Thyroid gland (tissue), 4 donors: ENCODE measurements at places on chromosomes 2 and 18. TPM values are rescaled to one million over a fixed set of nuclear protein-coding genes. Genes with fewer than 3 reads are reported as not detected.

GRCh38 chr2:145185696-145186095, 665.8 kb upstream of the ZEB2 start:
- H3K4me3 ChIP-seq, result no peak overlapping the region
- no peaks in the 10 kb centered on the region for H3K36me3 ChIP-seq
- H3K4me1 ChIP-seq, result no peaks in the 10 kb centered on the region
- no peak for DNase-seq
- no peaks in the 10 kb centered on the region for H3K27me3 ChIP-seq
- H3K27ac ChIP-seq, result no peak overlapping the region

DNA sequence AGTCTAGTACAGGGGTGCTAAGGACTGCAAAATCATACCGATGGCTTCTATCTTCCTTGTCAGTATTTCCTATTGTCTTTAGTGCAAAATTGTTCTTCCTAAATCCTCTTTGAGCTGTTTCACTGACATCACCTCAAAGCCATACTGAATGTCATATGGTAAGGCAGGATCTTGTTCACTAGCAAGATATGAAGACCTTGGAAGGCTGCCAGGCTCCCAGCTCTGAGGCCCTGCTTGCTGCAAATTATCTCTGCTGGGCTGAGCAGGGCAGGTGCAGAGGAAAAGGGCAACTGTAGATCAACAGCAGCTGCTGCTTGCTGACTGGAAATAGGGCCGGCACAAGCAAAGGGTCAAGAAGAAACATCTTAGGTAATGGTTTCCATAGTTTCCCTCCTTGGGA, 58.2 kb downstream of the PMAIP1 start:
- no peaks in the 10 kb centered on the region for H3K36me3 ChIP-seq

GRCh38 chr2:11213090-11213638, 57.9 kb downstream of the SLC66A3 start:
- no peaks in the 10 kb centered on the region for H3K4me1 ChIP-seq
- H3K36me3 ChIP-seq, result peaks cover 17% of the 10 kb centered on the region
- H3K27ac ChIP-seq, result no peak overlapping the region

GRCh38 chr2:170155022-170155722, 22.8 kb upstream of the MYO3B start:
- no peaks in the 10 kb centered on the region for H3K27me3 ChIP-seq
- no peak overlapping the region for H3K4me3 ChIP-seq
- no peak for DNase-seq
- peak overlapping the region; percentile 2 for H3K27ac ChIP-seq
- H3K4me1 ChIP-seq, result peaks cover 23% of the 10 kb centered on the region

DNA sequence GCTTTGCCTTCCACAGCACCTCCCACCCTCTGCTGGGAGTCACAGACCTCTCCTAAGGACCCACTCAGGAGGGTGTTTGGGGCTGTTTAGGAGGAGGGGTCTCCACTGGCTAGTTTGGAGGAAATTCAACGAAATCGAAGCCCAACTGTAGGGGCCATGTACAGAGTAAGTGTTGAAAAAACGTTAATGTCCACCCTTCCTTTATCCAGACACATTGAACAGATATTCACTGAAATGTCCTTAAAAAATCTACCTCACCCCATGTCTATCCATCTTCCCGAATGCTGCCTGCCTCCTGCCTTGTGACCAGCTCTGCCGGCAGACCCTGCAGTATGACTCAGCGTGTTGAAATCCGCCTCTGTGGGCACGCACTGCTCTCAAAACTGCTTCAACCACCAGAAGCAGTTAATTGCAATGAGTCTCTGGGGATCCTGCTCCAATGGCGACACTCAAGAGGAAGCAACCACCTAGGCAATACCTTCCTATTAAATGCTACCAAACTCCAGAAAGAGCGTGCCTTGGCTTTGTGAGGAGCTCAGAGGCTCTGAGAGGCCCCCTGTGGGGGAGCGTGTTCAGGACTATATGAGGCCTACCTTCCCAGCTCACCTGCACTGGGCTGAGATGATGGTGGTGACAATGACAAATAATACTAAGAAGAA, 61.4 kb upstream of the RTN4 start:
- peaks cover 4% of the 10 kb centered on the region for H3K4me1 ChIP-seq
- no peak overlapping the region for H3K4me3 ChIP-seq
- DNase-seq, result peak; percentile 32
- H3K27me3 ChIP-seq, result no peaks in the 10 kb centered on the region

- no peak overlapping the region for H3K4me3 ChIP-seq
- no peak for DNase-seq
- peaks cover 47% of the 10 kb centered on the region for H3K36me3 ChIP-seq
- no peaks in the 10 kb centered on the region for H3K27me3 ChIP-seq
- H3K27ac ChIP-seq, result no peak overlapping the region
Observed at GRCh38 chr2:169172151-169172735, 102.9 kb downstream of the DHRS9 start.

DNA sequence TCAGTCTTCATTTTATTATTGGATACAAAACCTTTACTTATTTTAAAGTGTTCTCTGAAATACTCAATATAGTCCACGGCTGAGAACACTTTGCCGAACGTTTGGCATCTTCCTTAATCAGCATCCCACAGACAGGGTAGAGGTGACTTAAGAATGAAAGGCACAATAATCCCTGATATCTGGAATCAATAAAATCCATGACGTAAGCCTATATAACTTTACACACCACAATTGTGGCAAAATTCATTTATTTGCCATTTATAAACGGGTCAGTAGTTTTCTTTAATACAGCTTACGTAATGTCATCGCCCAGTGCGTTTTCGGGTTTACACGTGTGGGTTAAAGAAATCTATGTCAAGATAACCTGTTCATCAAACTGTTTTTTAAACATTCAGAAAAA, 1.3 kb downstream of the MGAT4A start:
- no peaks in the 10 kb centered on the region for H3K36me3 ChIP-seq
- peaks cover 15% of the 10 kb centered on the region for H3K4me1 ChIP-seq
- no peak overlapping the region for H3K27ac ChIP-seq

- H3K27me3 ChIP-seq, result no peaks in the 10 kb centered on the region
- no peak for DNase-seq
- no peaks in the 10 kb centered on the region for H3K36me3 ChIP-seq
- H3K4me1 ChIP-seq, result no peaks in the 10 kb centered on the region
Observed at GRCh38 chr18:40179729-40180461, 1775.1 kb upstream of the PIK3C3 start.

- no peaks in the 10 kb centered on the region for H3K27me3 ChIP-seq
- no peak overlapping the region for H3K4me3 ChIP-seq
- DNase-seq, result no peak
- H3K36me3 ChIP-seq, result peaks cover 60% of the 10 kb centered on the region
Observed at GRCh38 chr2:127278959-127279358, 15.0 kb downstream of the ERCC3 start.

- H3K4me3 ChIP-seq, result no peak overlapping the region
- H3K27me3 ChIP-seq, result no peaks in the 10 kb centered on the region
- DNase-seq, result no peak
- H3K4me1 ChIP-seq, result no peaks in the 10 kb centered on the region
Observed at GRCh38 chr2:65161551-65162100, 31.7 kb upstream of the RAB1A start.

DNA sequence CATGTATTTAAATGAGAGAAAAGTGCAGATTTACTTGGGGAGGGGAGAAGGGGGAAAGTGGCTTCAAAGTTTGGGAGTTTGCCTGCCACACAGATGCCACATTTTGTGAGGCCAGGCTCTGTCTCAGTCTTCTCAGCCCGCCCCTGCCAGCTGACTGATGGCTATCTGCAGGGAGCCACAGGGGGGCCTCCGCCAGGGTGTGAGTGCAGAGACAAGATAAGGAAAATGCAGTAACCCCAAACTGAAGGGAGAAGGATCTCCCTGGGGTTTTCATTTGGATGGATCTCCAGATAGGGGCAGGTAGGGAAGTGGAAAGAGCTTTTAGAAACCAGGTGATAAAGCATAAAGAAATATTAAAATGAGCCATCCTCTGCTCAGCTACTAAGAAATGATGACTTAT, 128.8 kb downstream of the ZNF521 start:
- H3K4me1 ChIP-seq, result no peaks in the 10 kb centered on the region
- H3K36me3 ChIP-seq, result peaks cover 4% of the 10 kb centered on the region
- DNase-seq, result no peak
- no peak overlapping the region for H3K4me3 ChIP-seq
- no peaks in the 10 kb centered on the region for H3K27me3 ChIP-seq

DNA sequence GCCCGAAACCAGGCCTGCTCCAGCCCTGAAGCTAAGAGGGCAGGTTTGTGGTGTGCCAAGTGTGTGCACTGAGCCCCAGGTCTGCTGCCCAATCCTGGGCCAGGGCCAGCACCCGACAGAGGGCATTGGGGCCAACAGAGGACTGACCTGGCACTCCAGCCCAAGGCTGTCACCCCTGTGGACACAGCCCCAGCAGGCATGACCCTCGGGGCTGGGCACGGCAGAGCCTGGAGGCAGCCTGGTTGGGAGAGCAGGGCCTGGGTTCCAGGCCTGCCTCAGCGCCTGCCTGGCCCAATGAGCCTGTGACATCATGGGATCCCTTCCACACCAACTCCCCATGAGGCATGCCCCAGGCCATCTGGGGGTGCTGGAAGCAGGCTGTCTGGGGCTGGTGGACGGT, 10.8 kb upstream of the SNED1 start:
- H3K36me3 ChIP-seq, result no peaks in the 10 kb centered on the region
- H3K4me3 ChIP-seq, result no peak overlapping the region
- peaks cover 75% of the 10 kb centered on the region for H3K4me1 ChIP-seq
- DNase-seq, result peak; percentile 5

GRCh38 chr18:35693829-35694228, 112.3 kb downstream of the GALNT1 start:
- no peaks in the 10 kb centered on the region for H3K36me3 ChIP-seq
- DNase-seq, result no peak
- no peaks in the 10 kb centered on the region for H3K27me3 ChIP-seq
- H3K27ac ChIP-seq, result no peak overlapping the region

DNA sequence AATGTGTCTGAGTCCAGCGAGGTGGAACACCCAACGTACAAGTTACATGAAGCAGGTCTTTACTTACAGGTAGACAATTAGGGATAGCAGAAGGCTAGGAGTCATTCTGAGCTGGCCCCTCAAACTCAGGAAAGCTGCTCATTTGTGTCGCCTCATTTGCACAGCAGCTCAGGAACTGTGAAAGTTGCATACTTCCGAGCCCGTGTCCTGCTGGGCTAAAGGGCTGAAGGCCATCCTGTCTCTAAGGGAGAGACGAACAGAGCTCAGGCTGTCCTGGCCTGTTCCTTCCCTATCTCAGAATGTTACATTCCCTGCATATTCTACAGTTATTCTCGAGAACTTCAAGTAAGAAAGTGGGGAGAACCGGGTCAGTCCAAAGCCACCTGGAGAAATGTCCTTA, 99.0 kb downstream of the FAM124B start:
- no peaks in the 10 kb centered on the region for H3K27me3 ChIP-seq
- no peak for DNase-seq
- H3K27ac ChIP-seq, result no peak overlapping the region
- H3K4me1 ChIP-seq, result no peaks in the 10 kb centered on the region

DNA sequence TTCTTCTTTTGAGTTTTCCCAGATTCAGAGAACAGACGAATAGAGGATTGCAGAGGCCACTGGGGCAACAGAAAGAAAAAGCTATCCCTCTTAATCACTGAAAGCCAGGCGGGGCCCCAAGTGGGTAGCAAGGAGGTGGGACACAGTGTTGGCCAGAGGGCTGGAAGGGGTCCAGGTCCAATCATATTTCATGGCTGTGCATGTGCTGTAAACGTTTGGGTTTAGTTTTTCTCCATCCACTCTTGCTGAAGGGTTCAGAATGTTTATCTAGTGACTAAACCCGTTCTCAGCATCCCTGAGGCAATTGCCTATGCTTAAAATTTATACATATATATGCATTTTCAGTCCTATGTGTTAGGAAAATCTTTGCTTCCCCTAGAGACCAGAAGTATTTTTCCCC, 99.4 kb upstream of the EPHA4 start:
- H3K4me3 ChIP-seq, result no peak overlapping the region
- H3K27ac ChIP-seq, result no peak overlapping the region
- H3K27me3 ChIP-seq, result no peaks in the 10 kb centered on the region
- no peaks in the 10 kb centered on the region for H3K4me1 ChIP-seq

GRCh38 chr2:64939332-64939917, 49.8 kb upstream of the SLC1A4 start:
- H3K4me3 ChIP-seq, result no peak overlapping the region
- H3K27ac ChIP-seq, result no peak overlapping the region
- no peaks in the 10 kb centered on the region for H3K4me1 ChIP-seq
- DNase-seq, result no peak
- H3K36me3 ChIP-seq, result no peaks in the 10 kb centered on the region

DNA sequence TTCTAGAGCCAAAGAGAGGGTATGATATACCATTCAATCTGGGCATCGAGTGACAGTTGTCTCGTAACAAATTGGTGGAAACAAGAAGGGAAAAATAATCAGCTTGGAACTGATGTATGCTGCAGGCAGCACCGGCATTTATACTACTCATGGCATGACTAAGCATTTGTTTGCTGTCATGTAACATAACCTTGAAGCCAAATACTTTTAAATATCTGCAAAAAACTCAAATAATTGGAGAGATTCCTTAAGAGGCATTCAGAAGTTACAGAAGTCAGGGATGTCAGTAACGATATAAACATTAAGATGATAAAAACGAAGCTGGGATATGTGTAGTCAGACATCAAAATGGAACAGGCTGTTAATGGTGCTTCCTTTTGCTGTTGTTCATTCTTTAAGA, 157.3 kb upstream of the MMADHC start:
- H3K27ac ChIP-seq, result no peak overlapping the region
- H3K4me1 ChIP-seq, result no peaks in the 10 kb centered on the region

DNA sequence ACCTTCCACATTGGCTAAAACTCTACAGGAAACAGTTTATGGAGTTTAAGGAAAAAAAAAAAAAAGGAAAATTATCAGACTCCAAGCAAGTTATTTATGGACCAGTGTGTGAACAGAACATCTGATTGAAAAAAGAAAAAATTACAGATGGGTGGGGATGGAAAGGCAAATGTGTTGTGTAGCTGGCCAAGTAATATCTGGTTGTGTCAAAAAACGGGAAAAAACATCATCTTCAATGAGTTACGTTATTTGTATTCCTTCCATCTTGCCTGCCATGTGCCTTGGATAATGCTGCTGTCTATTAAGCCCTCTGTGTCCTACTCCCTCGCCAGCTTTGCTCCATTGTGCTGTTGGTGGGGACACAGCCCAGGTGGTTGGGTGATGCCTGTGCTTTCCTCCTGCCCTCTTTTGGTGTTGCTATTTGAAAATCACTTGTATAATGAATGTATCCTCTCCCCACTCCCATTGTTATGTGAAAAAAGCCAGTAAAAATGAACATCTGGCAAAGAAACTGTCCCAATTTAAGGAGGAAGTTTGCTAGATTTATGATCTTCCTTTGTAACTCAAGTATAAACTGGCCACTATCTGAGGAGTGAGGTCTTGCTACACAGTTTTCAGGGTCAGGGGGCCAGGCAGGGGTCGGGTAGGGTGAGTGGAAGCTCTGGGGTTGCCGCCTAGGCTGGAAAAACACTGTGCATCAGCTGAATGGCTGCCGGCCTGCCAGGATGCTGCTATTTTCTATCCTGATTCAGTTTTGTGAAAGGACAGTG, 155.9 kb downstream of the FMNL2 start:
- no peaks in the 10 kb centered on the region for H3K27me3 ChIP-seq
- peaks cover 3% of the 10 kb centered on the region for H3K4me1 ChIP-seq
- H3K27ac ChIP-seq, result peak overlapping the region; percentile 4
- H3K4me3 ChIP-seq, result no peak overlapping the region

Gene DUSP2
- 8.4 TPM for total RNA-seq

Gene CCDC68
- total RNA-seq, result 16.2 TPM

Gene GFPT1
- total RNA-seq, result 56.7 TPM

Gene HOXD12
- not detected for total RNA-seq

Gene PSMA8
- total RNA-seq, result not detected
